ENCODE measurements at places on chromosomes 12 and 14.

- no peak for DNase-seq
Observed at GRCh38 chr12:51330186-51330585, 6.2 kb upstream of the BIN2 start.

- DNase-seq = peak; percentile 54
Observed at GRCh38 chr12:63276537-63277365, 125.8 kb upstream of the AVPR1A start.

DNA sequence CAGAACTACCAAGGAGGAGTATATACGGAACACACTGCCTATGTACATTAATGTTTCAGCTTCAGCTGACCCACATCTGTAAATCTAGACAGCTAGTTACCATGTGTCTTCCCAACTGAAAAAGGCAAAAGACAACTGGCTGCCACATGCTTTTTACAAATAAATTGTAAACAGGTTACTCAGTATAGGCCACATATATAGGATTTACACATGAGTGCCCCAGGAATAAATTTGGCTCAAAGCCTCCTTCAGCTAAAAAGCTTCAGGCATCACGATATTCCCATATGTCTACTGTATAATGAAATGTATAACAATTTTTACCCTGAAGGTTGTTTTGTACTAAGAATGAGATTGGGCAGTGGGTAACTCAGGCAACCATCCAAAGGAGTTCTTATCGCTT, 175.9 kb upstream of the BMP4 start:
- DNase-seq = no peak

- no peak for DNase-seq
Observed at GRCh38 chr12:115898670-115899069, 378.8 kb downstream of the MED13L start.

DNA sequence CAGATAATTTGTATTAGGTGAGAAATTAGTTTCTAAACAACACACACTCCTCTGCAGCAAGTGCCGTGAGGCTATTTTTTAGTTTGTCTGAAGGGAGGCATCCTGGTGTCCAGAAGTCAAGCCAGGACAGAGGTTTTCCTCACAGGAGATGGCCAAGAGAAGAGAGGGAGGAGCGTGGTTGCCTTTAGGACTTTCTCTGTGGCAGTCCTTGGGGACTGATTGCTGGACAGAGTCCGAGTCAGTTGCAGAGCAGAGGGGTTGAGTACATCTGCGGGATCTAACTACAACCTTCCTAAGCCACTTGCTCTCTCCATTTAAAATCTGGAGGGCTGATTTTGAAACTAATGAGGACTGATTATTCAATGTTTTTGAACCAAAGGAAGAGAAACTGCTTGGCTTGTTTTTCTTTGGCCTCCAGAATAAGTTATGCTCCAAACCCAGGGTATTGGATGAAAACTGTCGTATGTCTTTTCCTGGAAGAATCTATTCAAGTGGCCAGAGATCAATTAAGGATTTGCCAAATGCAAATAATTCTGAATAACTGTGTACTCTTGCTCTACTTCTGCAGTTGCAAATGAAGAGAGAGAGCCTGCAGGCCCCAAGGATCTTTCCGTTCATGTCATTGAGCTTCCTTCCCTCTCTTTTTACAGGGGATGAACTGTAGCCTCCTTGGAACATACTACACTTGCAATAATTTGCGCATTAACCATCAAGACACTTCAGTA, 1.2 kb downstream of the SLCO1C1 start:
- DNase-seq = no peak

DNA sequence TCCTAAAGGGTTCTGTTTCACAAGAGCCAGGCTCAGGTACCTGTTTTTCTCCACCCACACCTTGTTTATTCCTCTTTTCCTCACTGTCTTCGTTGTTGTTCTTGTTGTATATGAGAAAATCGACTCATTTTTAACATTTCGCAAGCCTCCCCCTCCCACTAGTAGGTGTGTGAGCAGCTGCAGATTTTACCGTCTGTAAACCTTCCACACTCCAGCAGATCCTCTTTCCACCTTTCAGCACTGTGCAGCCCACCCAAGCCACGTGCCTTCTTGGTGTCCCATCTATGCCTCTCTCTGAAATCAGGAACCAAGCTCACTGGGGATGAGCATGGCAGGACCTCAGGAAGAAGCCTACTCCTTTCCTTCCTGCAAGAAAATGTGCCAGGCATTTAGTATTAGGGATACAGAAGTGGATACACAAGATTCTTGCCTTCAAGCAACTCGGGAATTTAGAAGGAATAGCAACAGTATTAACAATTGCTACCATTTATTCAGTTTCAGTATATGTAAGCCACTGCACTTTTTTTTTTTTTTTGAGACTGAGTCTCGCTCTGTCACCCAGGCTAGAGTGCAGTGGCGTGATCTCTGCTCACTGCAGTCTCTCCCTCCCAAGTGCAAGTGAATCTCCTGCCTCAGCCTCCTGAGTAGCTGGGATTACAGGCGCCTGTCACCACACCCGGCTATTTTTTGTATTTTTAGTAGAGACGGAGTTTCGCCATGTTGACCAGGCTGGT, 113.6 kb downstream of the CHST11 start:
- no peak for DNase-seq

DNA sequence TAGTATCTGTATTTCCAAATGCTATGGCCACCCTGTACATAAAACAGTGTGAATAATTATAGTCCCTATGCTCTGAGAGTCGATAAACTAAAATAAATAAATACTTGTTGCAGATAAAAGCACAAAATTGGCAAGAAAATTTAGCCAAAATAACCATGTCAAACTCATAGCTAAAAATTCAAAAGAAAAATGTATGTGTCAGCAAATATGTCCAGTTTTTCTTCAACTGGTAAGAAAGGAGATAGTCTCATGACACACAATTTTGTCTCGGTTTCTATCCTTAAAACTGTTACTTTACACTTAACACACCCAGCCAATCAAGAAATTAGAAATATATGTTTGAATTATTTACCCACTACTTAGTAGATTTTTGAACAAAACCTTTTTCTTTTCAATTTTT, 145.6 kb upstream of the FSCB start:
- DNase-seq = no peak

DNA sequence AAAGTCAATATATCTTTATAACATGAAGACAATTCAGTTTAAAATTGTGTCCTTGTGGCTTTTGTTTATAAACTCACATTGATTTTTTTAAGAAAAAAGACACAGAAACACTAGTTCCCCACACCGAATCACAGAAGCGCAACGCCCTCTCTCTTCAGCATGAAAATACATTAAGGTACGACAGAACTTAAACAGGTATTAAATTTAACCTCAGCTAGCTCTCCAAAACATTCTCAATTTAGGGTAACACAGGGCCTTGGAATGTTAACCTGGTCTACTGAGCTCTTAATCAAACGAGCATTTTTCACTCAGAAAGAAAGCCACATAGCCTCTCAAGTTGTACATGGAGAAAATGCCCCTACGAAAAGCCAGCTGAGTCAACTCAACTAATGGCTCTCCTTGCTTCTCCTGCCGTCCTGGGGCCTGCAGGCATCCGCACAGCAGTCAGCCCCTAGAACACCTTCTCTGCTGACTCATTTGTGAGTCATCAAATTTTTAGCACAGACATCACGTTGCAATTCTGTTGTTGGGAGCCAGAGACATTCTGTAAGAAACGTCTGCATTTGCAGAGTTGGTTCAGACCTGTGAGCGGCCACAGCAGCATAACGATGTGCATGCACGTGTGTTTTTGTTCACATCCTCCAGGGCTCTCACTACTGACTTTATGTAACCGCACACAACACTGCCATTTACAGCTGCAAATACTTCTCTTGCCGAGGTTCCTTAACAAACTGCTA, 141.6 kb downstream of the ITPR2 start:
- no peak for DNase-seq

DNA sequence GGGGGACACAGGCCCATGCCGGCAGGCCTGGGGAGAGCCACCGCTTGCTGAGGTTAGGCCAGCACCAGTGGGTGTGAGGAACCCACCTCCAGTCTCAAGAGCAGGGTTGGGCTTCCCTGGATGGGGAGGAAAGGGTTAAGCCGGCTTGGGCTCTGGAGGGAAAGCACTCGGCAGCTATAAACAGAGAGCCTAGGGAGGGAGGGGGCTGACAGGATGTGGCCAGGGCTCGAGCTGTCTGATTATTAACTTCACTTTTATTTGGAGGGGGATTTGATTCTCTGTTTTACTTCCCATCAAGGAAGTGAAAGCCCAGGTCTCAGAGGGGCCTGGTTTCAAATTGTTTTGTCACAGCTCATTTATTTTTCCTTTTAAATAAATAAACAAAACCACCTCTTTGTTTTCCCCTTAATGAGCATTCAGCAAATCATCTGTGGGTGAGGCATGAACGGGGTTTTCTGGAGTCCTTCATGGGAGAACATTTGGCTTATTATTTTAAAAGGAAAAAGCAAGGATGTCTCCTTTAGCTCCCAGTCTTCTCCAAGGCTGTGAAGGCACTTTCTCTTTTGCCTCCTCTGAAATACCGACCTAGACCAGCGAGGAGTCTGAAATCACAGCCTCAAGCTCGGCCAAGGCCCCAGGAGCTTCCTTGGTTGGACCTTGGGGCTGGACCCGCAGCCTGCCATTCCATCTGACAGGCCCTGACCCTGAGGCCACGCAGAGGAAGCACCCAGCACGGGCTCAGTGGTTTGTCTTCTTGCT, 21.9 kb upstream of the ZFP36L1 start:
- DNase-seq = no peak

DNA sequence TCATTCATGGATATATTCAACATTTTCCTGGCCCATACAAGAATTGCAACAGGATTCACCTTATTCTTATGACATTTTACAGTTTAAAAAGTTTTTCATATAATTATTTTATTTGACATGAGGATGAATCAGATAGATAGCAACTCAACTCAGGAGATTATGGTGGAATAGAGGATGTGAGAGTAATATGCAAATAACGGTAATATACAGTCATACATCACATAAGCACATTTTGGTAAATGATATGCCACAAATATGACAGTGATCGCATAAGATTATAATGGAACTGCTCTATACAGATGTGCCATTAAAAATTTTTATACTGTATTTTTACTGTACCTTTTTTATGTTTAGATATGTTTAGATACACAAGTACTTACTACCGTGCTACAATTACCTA, 24.1 kb upstream of the CRADD start:
- DNase-seq = no peak

GRCh38 chr14:21043387-21043973, 1.3 kb downstream of the RNASE7 start:
- DNase-seq = peak; percentile 2

DNA sequence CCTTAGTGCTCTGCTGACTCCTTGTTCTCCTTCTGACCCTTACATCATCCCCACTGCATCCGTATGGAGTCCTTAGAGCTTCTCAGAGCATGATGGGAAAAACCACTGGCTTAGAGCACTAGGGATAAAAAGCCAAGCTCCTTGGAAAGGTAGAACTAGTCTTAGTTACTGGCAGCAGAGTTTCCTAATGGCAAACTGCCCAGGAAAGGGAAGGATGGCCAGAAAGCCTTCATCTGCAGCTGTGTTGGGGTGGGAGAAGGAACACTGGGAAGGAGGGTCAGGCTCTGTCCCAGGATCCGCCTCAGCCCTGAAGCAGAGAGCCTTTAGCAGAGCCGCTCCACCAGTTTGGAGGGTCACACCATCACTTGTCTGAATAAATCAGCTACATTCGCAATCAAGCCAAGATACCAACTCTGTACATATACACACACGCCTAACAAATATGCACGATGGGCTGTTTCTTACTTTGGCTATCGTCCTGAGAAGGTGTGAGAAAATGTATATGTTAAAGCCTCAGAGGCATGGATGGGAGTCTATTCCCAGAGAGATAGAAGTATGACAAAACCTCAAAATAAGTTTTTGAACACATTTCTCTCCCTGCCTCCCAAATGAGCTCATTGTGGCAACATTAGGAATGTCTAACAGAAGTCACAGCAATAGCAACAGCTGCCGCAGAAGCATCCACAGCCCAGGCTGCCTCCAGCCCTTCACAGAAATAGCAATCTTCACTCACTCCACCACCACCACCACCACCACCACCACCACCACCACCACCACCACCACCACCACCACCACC, 18.6 kb upstream of the GALNT8 start:
- DNase-seq = no peak

DNA sequence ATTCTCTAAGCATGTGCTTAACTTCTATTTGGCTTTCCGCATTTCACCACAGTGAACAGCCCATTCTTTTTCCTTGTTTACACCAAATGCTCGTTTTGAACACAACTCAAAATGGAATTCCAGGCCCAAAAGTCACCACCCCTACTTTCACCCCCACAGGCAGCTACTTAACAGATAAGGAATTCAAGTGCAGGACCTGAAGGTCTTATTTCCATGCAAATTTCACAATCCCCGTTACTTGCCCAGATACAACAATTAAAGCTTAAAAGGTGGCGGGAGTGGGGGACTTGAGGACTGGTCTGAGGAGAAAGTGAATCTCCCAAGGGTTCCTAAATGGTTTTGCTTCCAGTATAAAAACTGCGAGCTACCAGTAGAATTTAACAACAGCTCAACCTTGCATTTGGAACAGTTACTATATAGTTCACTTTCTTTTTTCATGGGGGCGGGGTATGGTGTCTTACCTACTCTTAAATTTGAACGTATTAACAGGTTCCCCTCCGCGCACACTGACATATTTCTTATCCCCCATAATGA, 3.7 kb downstream of the USP44 start:
- DNase-seq = no peak

DNA sequence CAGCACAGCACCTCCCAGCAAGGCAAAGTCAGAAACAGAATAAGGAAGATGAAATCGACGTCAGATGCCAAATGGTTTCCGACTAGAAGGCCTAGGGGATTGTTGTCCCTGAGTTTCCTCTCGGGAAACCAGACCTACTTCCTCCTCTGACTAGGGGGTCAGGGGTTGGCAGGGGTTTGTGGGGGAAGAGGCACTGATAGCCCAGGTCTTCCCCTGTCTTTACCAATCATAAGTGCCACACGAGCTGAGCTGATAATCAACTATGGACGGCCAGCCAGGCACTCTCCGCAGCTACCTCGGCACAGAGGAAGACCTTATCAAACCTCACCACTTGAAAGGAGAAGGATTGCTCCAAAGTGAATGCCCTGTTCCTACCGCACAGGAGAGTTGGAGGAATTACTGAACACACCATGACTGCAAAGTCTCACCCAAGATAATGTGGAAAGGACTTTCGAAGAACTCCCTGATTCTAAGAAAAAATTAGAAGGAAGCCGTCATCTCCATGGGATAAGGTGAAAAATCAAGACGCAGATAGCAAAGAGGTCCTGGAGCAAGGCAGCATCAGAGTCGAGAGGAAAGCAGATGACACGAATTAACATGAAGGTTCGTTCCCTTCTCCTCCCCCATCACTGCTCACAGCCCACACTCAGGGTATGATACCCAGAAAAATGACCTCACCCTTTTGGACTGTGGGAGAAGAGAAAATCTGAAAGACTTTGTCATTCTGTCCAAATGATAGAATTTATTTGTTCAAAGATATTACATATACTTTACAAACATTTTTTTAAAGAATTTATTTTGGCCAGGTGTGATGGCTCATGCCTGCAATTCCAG, 77.7 kb upstream of the MED13L start:
- DNase-seq = no peak

DNA sequence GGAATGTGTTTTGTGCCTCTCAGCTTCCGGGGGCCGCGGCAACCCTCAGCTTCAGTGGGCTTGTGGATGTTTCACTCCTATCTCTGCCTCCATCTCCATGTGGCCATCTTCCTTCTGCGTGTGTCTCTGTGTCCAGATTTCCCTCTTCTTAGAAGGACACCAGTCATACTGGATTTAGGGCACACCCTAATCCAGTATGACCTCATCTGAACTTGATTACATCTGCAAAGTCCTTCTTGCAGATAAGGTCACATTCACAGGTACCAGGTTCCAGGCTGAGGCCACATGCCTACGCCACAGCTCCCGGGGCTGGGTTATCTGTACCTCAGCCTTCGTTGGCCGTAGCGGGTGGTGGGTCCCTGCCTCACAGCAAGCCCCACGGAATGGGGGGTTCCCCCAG, 68.9 kb downstream of the ZNF664 start:
- DNase-seq = no peak

GRCh38 chr12:112422531-112422930, 3.8 kb downstream of the PTPN11 start:
- DNase-seq = no peak
